Stomach (tissue), 19 donors: ENCODE measurements at places on chromosomes 16 and 17. TPM values are rescaled to one million over a fixed set of nuclear protein-coding genes. Genes with fewer than 3 reads are reported as not detected.

- peak; percentile 16 for DNase-seq
Observed at GRCh38 chr16:23207485-23207884, 24.9 kb downstream of the SCNN1G start.

DNA sequence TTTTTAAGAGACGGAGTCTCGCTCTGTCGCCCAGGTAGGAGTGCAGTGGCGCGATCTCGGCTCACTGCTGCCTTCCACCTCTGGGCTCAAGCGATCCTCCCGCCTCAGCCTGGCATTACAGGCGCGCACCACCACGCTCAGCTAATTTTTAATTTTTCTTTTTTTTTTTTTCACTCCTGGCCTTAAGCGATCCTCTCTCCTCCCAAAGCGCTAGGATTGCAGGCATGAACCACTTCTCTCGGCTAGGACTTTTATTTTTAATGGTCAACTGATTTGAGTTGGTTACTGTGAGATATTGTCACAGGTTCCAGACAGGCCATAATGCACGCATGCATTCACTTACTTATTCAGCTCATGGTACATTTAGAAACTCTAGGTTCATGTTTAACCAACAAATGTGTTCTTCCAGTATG lies 888 bp downstream of the PIGW start:
- no peak for DNase-seq

Gene WNK4
- 3.6 TPM for total RNA-seq

GRCh38 chr16:11162586-11163268 lies 93.3 kb downstream of the SOCS1 start:
- no peak for DNase-seq

GRCh38 chr16:88804552-88805339 lies 1.2 kb downstream of the CDT1 start:
- peak; percentile 66 for DNase-seq

Gene ASIC2
- not detected for total RNA-seq

GRCh38 chr16:53773150-53773846 lies 69.3 kb downstream of the FTO start:
- DNase-seq: peak; percentile 91

DNA sequence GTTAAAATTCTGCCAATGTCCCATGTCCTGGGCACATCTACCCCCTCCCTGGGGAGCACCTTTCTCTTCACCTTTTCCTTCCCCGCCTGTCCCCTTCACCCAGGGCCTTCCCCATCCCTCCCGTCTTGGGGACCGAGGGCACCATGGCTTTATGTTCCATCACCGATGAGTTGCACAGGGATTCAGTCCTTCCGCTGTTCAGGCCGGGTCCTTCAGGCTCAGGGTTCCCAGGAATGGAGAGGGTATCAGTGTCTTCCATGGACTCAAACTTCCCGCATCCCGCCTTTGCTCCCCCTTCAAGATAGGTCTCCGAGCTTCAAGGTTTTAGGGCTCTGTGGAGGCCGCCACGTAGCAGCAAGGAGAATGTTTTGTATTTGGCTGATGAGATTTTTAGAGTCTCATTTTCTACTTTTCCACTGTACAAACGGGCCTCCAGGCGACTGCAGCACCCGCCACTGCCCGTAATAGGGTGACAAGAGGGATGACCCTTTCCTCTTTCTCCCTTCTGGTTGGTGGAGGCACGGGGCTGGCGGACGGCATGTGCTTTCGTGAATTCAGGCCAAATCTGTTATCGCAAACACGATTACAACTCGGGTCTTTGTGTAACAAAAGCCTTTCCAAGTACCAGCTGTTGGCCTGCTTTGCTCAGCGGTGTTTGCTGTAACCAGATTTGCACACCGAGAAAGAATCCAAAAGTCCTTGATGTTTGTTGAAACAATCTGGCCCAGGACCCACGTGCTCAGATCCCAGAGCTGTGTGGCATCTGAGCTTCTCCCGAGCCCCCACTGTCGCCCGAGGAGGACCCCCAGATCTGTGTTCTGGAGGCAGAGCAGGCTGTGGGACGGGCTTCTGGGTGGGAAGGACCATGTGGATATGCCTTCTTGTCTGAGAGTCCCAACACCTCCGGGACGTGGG lies 236.3 kb downstream of the SEC14L1 start:
- DNase-seq: peak; percentile 86

GRCh38 chr17:78127239-78127887 lies 1.2 kb downstream of the TMC6 start:
- peak; percentile 57 for DNase-seq

Gene KRT33B
- not detected for total RNA-seq

DNA sequence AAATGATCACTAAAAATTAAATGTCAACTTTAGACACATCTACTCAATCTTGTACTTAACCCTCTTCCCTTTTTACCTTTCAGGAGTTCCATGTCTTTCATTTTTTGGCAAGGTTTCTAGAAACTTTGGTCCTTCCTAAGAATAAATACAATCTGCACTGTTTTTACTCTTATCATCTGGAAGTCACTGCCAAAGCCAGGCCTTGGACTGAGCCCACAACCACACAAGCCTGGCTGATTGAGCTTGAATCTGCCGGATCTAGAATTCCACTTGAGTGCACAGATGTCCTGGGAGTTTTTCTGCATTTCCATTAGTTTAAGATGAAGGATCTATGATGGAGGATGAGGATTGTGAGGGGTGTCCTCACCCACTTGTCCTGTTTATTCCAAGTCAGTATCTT lies 126.1 kb downstream of the VPS53 start:
- DNase-seq: no peak

Gene CSNK2A2
- total RNA-seq: 13.4 TPM

Gene VWA3A
- not detected for total RNA-seq

GRCh38 chr17:67358612-67359011 lies 7.8 kb downstream of the PSMD12 start:
- DNase-seq: no peak

Gene KIF19
- total RNA-seq: 0.58 TPM

DNA sequence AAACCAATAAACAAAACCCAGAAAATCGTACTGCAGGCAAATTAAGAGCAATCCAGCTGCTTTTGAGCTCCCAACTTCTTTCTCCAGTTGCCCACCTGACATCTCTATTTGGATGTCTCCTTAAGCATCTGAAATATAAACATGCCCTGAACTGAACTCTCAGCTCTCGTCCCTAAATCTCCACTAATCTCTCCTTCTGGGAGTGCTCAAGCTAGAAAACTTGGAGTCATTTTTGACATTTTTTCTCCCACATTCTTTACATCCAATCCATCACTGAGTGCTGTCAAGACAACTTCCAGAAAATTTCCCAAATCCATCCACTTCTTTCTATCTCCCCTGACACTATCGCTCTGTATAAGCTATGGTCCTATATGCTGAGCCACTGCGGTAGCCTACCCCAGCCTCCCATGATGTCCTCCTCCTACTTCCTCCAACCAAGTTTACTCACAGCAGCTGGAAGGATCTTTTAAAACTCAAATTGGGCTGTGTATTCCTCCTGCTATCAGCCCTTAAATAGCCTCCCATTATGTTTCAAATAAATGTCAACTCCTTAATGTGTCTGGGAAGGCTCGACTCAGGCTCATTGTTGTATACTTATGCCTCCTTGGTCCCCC lies 53.1 kb downstream of the HS3ST3B1 start:
- peak; percentile 26 for DNase-seq

Gene TEX19
- not detected for total RNA-seq

DNA sequence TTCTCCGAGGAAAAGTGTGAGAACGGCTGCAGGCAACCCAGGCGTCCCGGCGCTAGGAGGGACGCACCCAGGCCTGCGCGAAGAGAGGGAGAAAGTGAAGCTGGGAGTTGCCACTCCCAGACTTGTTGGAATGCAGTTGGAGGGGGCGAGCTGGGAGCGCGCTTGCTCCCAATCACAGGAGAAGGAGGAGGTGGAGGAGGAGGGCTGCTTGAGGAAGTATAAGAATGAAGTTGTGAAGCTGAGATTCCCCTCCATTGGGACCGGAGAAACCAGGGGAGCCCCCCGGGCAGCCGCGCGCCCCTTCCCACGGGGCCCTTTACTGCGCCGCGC lies at the start of gene ERBB2:
TSS of gene ERBB2 (plus strand) at position 247 of the 330 bp plus-strand sequence. CDS start 175 bp downstream, outside the sequence.
- DNase-seq: peak; percentile 95

GRCh38 chr16:87057211-87057881 lies 259.8 kb downstream of the C16orf95 start:
- no peak for DNase-seq

- DNase-seq: no peak
Observed at GRCh38 chr16:51723036-51723724, 572.1 kb upstream of the SALL1 start.

GRCh38 chr17:50394711-50395110 lies 2.6 kb downstream of the LRRC59 start:
- DNase-seq: no peak

DNA sequence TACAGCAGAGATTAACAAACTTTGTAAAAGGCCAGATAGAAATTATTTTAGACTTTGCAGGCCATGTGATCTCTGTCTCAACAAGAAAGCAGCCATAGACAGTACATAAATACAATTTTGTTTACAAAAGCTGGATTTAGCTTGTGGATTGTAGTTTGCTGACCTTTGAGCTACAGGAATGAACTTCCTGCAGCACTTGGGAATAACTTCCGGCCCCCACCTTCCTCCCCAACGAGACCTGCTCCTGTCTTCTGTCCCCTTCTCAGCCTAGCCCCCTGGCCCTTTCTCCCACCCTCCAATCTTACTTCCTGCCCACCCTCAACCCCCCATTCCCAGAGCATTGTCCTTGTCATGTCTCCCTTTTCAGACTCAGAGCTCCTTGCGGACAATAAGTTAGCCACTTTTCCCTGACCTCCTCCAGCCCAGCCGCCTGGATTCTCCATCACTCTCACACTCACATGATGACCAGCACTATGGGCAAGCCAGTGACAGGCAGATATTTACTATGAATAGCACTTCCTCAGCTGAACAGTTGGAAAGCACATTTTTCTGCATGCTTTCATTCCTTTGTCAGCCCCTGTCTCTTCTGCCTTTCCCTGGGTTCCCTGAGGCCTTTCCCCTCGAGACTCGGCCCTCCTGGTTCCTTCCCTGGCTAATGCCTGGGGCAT lies 27.6 kb upstream of the DLX3 start:
- DNase-seq: no peak

DNA sequence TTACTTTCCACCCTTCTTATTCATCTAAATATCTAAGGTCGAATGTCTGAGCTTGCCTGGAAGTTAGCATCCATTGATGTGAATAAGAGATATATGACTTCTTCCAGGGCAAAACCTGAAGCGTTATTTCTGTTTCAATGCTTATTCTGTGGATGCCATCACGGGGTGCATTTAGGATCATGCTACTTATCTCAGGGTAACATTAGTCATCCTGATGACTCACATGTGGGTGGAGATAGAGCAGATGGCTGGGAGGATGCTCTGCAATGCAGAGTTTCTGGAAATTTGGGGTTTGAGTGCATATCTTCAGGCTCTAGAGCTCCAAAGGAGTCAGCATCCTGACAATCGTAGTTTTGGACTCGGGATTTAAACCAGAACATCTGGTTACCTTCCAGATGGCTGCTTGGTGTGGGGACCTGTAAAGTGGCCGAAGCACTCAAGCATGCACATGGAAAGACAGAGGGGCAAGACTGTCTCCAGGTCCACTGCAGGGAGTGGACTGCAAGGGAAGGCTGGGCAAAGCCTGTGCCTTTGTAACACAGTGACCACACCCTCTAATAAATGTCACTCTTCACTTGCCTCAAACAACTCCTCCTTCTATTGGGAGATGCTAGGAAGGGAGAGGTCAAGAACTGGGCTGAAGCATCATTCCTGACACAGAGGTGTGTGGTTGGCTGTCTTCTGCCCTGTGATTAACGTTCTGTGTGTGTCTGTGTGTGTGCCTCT lies 175.2 kb upstream of the SALL1 start:
- DNase-seq: no peak

Gene TBC1D3E
- not detected for total RNA-seq

- DNase-seq: no peak
Observed at GRCh38 chr16:35410438-35410837, 1951.0 kb downstream of the TP53TG3F start.

GRCh38 chr17:8359769-8360168 lies 16.7 kb downstream of the KRABD2 start:
- no peak for DNase-seq

Gene KLHL11
- 1.8 TPM for total RNA-seq

GRCh38 chr17:10247810-10248209 lies 49.4 kb upstream of the GAS7 start:
- DNase-seq: no peak

Gene FBXO39
- 0.73 TPM for total RNA-seq

DNA sequence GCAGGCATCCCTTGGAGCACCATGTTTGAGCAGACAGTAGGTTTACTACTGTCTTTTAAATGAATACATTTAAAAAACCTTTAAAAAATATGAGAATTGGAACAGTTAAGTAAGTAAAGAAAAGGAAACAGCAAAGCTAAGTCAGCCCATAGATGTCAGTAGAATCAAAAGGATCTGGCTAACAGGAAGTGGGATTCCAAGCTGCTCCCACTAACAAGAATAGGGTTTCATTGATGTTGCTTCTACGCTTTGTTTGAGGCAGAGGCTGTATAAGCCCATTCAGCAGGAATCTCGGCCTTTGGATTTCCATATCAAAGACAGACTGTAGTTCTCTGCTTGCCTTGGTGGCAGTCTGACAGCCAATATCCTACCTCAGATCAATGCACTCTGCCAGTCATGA lies 122.9 kb upstream of the ELAC2 start:
- DNase-seq: no peak

- DNase-seq: peak; percentile 87
Observed at GRCh38 chr17:32100971-32101631, 41.2 kb upstream of the RHOT1 start.

DNA sequence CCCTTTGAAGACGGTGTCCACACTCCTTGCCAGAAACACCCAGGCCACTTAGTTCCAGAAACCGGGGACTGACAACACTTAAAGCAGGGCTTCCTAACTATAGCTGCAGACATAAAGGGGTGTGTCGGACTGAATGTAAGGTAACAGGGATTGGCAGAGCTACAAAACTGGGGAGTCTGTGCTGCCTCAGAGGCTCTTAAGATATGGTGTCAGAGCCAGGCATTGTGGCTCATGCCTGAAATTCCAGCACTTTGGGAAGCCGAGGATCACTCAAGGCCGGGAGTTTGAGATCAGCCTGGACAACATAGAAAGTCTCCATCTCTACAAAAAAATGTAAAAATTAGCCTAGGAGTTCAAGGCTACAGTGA lies 14.2 kb upstream of the NLRC3 start:
- no peak for DNase-seq

DNA sequence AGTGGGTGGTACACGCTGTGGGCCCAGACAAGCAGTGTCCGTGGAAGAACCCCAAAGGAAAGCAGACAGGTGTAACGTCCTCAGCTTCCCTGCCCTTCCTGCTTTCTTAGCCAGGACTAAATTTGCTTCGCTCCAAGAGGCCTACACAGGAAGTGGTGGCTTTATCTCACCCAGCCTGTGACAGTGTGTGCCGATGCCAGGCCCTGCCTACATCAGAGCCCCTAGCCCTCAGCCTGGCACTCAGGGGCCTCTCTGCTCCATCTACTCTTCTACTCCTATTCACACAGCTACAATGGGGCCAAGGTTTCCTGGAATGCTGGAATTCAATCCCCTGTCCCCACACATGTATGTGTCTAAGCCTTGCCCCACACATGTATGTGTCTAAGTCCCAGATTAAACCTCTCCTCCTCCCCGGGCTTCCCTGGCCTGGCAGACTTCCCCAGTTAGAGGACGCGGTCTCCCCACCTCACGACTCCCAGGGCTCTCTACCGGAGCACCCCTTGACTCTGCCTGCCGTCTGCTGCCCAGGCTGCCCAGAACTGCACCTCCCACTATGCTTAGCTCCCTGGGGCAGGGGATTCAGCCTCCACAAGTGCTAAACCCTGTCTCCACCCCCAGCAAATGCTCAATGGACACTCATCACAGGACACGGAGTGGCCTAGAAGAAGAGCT lies 8.2 kb downstream of the PGAP3 start:
- peak; percentile 51 for DNase-seq

- DNase-seq: no peak
Observed at GRCh38 chr17:50072925-50073324, 17.0 kb downstream of the ITGA3 start.

GRCh38 chr16:8949536-8950418 lies 13.9 kb downstream of the USP7 start:
- DNase-seq: no peak
